ENCODE measurements at places on chromosomes 12 and 14.

DNA sequence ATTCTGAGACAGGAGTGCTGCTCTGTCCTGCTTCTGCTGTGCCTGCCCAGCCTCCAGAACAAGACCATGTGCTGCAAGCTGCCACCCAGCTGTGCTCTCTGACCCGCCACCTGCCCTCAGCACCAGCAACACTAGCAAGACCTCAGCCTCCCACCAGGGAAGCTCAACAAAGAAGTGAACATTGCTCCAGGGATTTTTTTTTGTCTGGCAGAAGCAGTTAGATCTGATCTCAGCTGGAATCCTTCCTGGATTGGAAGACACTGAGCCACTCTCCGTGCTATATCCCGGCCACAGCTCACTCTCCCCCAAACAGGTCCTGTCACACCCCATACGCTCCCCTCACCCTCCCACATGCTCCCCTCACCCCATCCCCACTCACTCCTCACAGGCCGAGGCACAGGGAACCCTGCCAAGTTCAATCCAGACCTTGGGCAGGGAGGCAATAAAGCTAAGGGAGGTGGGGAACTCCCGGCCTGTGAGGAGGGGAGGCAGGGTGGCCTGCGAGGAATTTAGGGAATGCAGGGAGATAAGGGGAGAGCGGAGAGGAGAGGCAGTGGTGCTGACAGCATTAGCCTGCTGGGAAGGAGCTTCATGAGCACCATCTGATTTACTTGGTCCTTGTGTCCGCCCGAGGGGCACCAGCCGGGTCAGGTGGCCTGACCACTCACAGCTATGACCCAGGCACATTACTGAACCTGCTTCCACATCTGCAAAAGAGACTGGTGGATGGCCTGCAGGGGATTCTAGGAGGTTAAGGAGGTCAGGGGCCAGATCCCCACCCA is 29.7 kb downstream of the CCDC85C start:
- DNase-seq, result no peak

- no peak for DNase-seq
Measured at GRCh38 chr12:92561543-92561899, 141.3 kb upstream of the PLEKHG7 start.

DNA sequence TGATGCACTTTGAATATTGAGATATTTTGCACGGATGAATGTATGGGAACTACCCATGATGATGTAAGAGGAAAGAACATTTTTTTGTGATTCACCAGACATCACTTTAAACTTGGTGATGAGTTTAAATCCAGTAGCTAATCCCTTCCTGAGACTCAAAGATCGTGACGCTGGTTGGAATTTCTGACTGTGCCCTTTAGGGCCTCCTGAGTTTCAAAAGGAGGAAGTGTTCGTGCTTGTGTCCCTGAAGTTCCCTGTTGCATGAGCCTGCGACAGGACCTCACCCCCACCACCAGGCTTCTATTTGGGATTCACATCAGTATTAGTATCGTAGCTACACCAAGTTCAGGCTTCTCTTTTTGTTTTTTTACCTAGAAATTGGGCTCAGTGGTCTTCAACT is 18.6 kb upstream of the RIN3 start:
- no peak for DNase-seq

GRCh38 chr14:33477797-33478196 is 473.1 kb downstream of the EGLN3 start:
- DNase-seq, result no peak

- no peak for DNase-seq
Measured at GRCh38 chr12:52226446-52226845, 6.6 kb upstream of the KRT7 start.

- DNase-seq, result no peak
Measured at GRCh38 chr12:124780752-124781685, 82.6 kb downstream of the SCARB1 start.

DNA sequence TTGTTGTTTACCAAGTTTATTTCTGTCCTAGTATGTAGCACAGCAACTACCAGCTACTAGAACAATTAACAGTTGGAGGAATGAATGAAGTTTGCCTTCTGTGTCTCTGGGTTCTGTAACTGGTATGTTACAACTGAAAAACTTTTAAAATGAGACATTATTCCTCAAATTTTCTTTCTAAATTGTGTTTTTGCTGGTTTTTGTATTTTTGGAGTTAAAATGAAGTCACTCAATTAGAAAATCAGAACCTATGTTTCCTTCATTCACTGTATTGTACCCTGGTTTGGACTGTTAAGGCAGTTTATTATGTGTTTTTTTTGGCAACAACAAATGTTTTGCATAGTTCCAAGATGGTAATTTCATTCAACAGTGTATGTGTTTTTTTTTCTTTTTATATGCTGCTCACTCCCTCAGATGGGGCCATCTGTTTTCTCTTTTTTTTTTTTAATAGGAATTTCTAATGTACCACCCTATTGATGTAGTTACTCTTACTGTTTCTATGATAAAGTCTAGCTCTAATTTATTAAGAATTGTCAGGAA is 30.2 kb upstream of the EVL start:
- no peak for DNase-seq

Measured in central memory CD4-positive, alpha-beta T cell (primary cell).